EL (cell line): ENCODE measurements at places on chromosomes 1 and 21.

DNA sequence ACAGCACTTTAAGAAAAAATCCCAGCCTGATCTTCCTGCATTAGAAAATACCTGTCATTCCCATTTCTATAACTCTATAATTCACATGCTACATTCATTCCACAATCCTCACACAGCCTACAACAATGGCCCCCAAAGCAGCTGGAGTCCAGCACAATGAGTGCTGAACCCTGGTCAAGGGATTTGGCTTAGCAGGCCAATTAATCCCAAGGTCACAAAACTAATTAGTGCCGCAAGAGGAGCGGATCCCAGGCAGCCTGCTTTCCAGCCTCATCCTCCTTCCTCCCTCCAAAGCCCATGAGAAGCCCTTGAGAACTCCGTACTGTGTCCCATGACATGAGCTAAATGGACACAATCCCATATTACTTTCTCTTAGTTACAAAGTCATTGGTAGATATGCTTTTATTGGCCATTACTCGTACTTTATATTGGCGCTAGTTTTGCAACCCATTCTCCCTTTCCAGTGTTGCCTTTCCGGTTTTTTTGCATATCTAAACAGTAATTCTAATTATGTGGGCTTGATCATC is 94.8 kb downstream of the DAB1 start:
- DNase-seq: no peak

DNA sequence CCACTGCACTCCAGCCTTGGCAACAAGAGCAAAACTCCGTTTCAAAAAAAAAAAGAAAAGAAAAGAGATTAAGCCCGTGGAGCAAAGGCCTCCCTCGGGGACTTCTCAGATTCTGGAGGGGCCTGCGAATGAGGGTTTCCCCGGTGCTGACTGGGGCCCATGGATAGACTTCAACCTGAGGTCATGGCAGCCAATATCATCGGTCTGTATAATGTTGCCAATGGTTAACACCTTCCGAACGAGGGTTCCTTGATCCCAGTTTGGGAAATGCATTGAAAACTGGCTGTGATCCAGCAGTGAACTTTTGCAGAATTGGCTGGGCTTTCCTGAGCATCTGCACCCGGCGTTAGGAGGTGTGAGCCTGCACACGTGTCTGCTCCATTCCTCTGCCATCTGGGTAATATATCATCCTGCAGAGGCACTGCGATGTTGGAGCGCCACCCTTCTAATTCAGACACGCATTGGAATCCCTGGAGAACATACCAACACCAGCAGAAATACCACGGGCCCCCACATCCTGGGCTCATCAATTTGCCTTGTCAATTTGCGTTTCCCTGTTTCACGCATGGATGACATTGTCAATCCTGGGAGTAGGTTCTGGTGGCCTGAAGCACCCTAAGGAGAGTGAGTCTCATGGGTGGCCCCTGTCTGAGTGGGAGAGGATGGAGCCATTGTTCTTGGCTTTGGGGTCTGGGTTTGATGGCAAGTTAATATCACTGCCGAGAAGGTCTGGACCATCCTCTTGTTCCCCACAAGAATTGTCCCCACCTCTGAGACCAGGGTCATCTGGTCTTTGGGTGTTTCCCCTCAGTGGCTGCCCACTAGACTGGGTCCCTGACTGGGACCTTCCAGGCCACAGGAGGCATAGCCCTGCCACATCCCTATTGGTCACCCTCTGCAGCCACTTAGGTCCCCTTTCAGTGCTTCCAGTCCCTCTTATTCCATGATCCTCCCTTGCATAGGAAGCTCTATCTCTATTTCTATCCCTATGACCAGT is 441.0 kb downstream of the PTPRU start:
- DNase-seq: no peak

- DNase-seq: no peak
Measured at GRCh38 chr1:192878249-192878648, 69.4 kb downstream of the RGS2 start.

DNA sequence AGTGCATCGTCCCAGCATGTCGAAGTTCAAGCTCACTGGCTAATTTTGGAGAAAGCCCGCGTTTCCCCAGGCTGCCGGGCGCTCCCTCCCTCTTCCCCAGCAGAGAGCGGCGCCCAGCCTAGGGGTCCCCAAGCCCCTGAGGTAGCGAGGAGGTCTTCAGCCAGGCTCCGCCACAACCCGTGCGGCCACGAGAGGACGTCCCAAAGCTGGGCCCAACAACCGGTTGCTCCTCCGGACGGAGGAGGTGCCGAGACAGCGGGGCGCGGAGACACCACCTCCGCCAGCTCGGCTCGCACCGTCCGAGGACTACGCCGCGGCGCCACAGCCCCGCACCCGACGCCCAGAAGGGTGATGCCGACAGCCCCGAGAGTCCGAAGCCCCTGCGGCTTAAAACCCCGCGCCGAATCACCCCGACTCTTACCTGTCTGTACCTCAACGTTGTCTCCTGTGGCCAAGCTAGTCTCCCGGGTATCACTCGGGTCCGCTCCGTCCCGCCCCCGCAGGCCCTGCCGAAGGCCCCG is at the start of gene DENND2C:
Gene DENND2C (minus strand): TSS at position 488 of the 521 bp plus-strand sequence. CDS start 44,065 bp downstream, outside the sequence.
- no peak for DNase-seq

DNA sequence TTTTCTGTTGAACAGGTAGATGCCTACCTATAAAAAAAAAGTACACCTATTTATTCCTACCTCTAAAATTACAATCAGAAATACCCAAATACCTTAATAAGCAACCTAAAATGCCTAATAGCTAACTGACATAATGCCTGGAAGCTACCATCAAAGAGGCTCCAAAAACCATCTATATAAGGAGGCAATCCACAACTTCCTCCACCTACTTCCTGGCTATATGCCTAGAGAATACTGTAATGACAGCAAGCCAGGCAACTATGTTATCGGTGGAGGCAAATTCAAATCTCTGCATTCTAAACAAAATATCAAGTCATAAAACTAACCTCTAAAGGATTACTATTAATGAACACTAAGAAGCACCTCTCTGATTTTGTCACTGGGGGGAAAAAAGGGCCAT is 10.1 kb downstream of the ZNF644 start:
- DNase-seq: peak; percentile 27

GRCh38 chr1:224113545-224113917 is 380 bp upstream of the FBXO28 start:
- no peak for DNase-seq

GRCh38 chr1:109687641-109688499 is at the start of gene GSTM1:
GSTM1 (plus strand) TSS chr1:109687817; CDS start chr1:109687874, 57 bp downstream.
- no peak for DNase-seq

- no peak for DNase-seq
Measured at GRCh38 chr1:7579831-7580804, 191.0 kb upstream of the VAMP3 start.

- no peak for DNase-seq
Measured at GRCh38 chr1:200866116-200866515, 6.7 kb upstream of the GPR25 start.

GRCh38 chr1:230170153-230170547 is 103.1 kb downstream of the GALNT2 start:
- DNase-seq: no peak

DNA sequence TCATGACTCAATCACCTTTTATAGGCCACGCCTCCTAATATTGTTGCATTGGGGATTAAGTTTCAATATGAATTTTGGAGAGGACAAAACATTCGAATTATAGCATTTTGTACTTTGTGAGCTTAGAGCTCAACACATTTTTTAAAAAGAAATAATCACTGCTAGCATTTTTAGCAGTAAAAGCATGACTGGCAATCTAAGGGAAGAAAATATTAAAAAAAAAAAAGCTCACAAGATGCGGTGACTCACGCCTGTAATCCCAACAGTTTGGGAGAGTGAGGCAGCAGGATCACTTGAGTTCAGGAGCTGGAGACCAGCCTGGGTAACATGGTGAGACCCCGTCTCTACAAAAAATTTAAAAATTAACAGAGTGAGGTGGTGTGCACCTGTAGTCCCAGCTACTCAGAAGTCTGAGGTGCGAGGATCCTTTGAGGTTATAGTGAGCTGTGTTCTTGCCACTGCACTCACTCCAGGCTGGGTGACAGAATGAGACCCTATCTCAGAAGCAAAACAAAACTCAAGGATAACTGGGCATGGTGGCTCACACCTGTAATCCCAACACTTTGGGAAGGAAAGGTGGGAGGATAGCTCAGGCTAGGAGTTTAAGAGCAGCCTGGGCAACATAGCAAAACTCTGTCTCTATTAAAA is 28.8 kb upstream of the DIPK1A start:
- DNase-seq: peak; percentile 26

DNA sequence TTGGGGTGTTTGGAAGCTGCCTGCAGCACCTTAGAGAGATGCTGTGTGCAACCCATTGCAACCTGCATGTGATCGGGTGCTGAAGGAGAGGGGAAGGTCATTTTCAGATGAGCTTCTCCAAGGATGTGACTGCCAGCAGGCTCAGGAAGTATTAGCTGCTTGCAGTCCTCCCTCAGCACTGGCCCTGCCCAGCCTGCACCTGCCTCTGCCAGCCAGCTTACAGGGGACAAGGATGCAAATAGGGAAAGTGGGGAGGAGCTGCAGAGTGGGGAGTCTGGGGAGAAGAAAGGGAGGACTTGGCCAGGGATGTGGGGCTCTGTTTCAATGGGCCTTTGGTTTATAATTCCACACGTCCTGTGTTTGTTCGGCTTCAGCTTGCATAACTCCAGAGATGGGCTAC is 254.5 kb downstream of the RRAGC start:
- DNase-seq: no peak

GRCh38 chr1:165595246-165595938 is 35.6 kb upstream of the MGST3 start:
- DNase-seq: peak; percentile 62

GRCh38 chr1:219797009-219797408 is 131.3 kb downstream of the SLC30A10 start:
- no peak for DNase-seq

GRCh38 chr1:211335522-211336157 is 9.0 kb downstream of the TRAF5 start:
- DNase-seq: no peak

- no peak for DNase-seq
Measured at GRCh38 chr1:93698329-93699048, 16.9 kb upstream of the BCAR3 start.

GRCh38 chr1:180933141-180933540 is 20.4 kb downstream of the KIAA1614 start:
- DNase-seq: peak; percentile 19

- DNase-seq: no peak
Measured at GRCh38 chr21:26679284-26679683, 106.2 kb upstream of the CYYR1 start.

- no peak for DNase-seq
Measured at GRCh38 chr1:21836010-21836409, 23.9 kb downstream of the LDLRAD2 start.

DNA sequence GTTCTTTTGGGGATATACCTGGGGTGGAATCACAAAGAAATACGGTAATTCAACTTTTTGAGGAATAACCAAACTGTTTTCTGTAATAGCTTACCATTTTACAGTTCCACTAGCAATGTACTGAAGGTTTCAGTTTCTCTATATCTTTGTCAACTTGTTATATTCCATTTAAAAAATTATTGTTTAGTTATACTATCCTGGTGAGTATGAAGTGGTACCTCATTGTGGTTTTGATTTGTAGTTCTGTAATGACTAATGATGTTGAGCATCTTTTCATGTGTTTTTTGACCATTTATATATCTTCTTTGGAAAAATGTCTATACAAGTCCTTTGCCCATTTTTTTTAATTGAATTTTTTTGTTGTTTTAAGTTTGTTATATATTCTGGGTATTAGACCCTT is 39.4 kb downstream of the MAST2 start:
- DNase-seq: no peak

GRCh38 chr1:24175033-24175755 is 11.9 kb downstream of the IFNLR1 start:
- no peak for DNase-seq

DNA sequence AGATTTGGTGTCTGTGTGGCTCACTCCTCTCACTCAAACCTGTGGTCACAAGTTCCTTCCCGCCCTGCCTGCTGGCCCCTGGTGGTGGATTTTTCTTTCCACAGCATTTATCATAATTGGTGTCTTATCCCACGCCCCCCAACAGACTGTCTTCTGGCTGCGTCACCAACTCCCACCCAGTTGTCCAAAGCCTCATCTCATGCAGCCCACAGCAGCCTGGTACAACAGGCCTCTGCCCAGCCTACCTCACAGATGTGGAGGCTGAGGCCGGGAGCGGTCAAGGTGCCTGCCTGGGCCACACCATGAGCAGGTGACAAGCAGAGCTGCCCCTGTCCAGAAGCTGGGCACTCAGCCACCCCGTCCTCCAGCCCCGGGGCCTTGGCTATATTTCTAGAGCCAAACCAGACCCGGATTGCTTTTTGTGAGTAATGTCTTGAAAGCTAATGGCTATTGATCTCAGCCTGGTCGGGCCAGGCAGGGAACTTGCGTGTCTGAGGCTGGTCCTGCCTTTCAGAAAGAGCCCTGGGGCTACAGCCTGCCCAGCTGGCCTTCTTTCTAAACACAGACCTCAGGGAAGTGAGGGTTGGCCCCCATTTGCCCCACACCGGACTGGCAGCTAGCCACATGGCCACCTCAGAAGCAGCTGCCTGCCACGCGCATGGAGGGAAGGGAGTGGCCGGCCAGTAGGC is 2.6 kb downstream of the KCNAB2 start:
- DNase-seq: no peak

- peak; percentile 65 for DNase-seq
Measured at GRCh38 chr1:208868554-208868953, 624.4 kb upstream of the PLXNA2 start.

DNA sequence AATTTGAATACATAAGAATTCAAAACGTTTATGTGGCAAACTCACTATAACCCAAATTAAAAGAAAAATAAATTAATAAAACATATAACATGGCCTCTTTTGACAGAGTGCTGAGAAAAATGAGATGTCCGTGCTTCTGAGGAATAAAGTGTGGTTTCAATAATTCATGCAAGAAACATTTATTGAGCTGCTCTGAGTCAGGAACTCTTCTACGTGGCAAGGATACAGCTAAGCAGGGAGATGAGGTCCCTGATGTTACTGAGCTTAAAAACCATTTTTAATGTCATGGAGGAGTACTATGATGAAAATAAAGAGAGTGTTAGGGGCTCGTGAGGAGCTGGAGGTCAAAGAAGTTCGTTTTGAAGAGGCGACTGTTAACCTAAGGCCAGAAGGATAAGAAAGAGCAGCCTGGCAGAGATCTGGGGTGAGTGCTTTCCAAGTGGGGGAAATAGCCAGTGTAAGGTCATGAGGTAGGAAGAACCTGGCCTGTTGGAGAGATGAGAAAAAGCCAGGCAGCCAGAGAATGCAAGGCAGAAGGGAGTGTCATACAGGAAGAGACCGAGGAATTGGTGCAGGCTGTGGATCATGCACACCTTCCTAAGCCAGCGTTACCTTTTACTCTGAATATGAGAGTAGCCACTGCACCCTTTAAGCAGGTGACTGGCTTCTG is 182.2 kb upstream of the DUSP10 start:
- peak; percentile 31 for DNase-seq

DNA sequence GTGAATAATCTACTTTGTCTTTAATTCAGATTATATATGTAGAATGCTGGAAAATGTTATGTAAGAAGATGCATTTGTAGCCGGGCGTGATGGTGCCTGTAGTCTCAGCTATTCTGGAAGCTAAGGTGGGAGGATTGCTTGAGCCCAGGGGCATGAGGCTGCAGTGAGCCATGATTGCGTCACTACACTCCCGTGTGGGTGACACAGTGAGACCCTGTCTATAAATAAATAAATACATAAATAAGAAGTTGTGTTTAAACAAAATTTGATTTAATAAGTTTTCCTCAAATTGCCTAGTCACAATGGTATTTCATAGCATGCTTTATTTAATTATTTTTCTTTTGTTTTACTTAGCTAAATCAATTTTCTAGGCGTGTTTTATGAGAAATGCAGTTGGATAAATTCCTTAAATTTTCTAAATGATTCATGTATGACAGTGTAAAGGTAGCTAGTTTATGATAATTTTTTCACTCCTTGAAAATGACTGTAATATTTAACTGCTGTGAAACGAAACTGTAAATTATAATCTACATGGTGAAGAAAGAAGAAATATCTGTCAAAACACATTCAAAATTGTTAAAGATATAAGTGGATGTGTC is 232.6 kb downstream of the SRGAP2C start:
- DNase-seq: peak; percentile 28
